MM.1S (cell line): ENCODE measurements at places on chromosomes 11 and 22.

- no peak for DNase-seq
These were observed 23.6 kb downstream of the CADM1 start for GRCh38 chr11:115480611-115481010.

DNA sequence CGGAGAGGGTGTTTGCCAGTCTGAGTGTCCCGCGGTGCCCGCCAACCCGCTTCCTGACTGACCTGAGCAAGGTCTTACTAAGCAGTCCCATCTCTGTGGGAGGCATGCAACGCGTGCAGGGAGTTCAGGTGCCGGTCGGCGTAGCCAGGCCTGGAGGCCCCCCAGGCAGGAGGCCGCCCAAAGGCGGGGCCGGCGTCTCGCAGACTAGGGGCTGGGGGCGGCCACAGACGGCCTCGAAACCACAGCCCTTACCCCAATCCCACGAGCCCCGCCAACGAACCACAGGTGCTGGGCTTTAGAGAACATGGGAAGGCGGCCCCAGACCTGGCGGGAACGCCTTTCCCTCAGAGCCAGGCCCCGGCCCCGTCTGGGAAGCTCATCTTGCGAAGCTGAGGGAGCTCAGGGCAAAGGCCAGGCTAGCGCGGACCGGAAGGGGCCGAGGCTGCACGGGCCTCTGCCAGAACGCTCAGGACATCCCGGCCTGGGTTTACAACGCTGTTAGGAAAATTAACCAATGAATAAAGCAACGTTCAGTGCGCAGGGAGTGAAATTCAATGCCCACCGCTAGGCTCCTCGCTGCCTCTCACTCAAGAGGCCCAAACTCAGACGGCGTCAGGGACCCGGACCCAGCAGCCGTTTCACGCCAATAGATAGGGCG, 2.1 kb upstream of the MTFP1 start:
- peak; percentile 21 for DNase-seq

- no peak for DNase-seq
These were observed 72.8 kb upstream of the MTMR2 start for GRCh38 chr11:95996621-95997235.

DNA sequence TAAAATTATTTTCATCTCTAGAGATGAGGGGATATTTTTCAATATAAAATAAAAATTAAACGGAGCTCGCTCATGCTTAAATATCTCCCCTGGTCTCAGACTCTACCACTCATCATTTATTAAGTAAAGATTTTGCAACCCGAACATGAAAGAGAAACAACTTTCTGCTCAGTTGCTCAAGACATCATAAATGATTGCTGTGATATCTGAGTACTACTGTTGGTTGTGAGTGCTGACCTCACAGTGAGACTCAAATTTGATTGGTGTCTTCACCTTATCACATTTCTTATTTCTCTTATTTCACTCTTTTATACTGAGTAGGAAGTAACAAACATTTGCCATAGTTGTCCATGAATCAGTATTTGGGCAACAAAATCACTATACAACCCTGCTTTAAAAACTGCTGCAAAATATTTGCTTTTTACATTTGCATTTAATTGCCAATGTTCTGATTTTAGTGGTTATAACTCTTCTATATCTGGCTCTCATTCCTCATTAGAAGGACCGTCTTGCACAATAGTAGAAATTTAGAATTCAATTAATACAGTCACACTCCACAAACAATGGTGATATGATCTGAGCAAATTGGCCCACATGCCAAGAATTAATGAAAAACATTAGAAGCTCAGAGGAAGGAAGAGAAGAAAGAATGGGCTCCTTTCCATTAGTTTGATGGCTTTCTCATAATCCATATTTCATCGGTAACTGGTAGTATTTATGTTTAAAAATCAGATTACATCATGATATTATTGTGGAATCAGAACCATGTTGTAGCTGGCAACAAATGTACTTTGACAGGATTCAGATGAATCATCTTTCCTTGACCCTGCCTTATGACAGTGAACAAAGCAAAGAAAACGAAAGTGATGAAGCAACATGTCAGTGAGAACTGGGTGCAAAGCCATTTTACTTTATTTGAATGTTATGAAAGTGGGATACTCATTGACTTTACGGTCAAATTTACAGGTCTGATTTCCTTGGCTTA, 973.6 kb upstream of the TENM4 start:
- no peak for DNase-seq

GRCh38 chr11:7160814-7161489, 72.2 kb downstream of the RBMXL2 start:
- DNase-seq = no peak

GRCh38 chr11:39860931-39861330, 1598.5 kb downstream of the LRRC4C start:
- no peak for DNase-seq

GRCh38 chr11:30495437-30495836, 90.7 kb downstream of the MPPED2 start:
- DNase-seq = no peak

DNA sequence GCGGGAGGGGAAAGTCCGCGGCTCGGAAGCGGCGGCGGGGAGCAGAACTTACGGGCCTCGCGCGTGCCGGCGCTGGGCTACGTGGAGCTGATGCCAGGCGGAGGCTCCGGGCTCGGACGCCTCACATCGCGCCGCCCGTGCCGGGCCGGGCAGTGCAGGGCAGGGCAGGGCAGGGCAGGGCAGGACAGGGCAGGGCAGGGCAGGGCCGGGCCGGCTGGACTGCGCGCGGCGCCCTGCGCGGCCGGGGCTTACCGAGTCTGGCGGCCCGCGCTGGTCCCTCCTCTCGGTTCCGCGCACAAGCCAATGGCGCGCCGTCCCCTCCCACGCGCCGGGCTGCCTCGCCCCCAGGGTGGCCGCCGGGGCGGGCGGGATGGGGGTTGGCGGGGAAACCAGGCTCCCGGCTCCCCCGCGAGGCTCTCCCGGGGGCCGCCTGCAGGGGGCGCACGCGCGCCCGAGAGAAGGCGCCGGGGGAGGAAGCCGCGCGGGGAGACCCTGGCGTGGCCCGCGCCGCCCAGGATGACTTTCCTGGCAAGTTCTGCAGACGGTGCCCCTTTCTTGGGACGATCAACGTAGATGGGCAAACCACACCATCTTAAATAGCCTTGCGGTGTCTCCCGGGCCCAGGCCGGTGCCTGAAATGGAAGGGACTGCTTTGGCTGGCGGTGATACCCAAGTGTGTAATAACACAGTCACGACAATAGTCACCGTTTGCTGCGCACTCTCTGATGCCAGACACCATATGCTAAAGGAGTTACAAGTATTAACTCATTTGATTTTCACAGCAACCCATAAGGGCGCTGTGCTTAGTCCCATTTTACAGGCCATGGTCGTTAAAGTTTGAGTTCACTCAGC, at the start of gene TP53I11:
TSS of gene TP53I11 (minus strand) at position 259 of the 852 bp plus-strand sequence. CDS start 12,548 bp downstream, outside the sequence.
- peak; percentile 52 for DNase-seq

DNA sequence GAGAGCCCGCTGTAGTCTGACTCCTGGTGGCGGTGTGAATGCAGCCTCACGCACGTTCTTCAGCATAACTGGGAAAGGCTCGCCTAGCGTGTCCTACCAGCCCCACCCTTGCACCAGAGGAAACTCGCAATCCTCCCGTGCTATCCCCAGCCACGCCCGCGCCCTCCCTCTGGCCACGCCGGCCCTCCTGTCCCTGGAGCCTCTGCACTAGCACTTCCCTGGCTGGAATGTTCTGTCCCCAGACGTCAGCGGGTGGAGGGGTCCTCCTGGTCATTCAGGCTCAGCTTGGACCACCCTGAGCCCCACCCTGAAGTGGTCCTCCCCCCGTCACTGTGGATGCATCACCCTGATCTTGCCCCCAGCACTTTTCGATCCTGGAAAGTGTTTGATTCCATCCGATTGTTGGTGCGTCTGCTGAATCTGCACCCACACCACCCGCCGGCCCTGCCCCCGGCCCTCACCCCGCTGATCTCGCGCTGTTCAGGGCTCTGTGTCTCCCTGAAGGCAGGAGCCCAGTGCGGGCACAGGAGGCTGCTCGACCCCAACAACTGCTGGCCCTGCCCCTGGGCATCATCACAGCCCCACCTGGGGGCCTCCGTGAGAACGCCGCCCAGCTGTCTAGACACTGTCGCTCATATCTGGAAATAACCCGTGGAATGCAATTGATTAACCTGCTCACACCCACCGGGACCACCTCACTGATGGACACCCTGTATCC, 437.0 kb downstream of the TBC1D22A start:
- no peak for DNase-seq

- DNase-seq = no peak
These were observed 15.2 kb downstream of the PRPF19 start for GRCh38 chr11:60891103-60891741.

DNA sequence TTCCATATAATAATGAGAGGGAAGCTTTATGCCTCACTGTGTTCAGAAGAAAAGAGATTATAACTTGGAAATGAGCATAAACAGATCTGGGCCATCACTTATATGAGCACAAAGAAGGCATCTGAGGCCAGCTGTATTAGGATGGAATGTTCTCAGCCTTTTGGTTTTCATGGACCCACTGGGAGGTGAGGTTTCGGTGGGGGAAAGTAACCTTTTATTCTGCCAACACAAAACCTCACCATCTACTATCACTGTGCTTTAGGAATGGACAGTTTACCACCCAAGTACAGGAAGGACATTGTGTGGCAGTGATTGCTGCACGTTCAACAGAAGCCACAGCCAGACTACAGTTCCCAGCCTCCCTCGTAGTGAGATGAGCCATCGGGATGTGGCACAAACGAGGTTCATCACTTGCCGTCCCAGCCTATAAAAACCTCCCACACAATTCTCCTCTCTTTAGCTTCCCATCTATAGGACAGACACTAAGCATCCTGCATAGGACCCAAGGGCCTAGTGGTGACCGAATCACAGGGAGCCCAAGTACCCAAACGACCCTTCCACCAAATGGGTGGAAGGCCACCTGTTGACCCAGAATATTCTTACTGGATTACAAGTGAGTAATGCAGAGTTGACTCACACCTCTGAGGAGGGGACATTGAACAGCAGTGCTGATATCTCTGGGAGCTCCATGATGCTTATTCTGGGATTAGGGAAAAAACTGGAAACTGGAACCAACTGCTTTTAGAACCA, 121.5 kb upstream of the RAG2 start:
- DNase-seq = no peak

- DNase-seq = no peak
These were observed 249.3 kb downstream of the DDX10 start for GRCh38 chr11:108914211-108914610.

- peak; percentile 97 for DNase-seq
These were observed at the start of the genes CPSF7 and SDHAF2 for GRCh38 chr11:61429691-61430582. TSS of gene CPSF7 (minus strand) at chr11:61429975. CDS start at chr11:61429235, 740 bp downstream. TSS of gene SDHAF2 (plus strand) at chr11:61430124. CDS start at chr11:61430147, 23 bp downstream.

GRCh38 chr22:36912694-36913426, 568 bp upstream of the CSF2RB start:
- no peak for DNase-seq

DNA sequence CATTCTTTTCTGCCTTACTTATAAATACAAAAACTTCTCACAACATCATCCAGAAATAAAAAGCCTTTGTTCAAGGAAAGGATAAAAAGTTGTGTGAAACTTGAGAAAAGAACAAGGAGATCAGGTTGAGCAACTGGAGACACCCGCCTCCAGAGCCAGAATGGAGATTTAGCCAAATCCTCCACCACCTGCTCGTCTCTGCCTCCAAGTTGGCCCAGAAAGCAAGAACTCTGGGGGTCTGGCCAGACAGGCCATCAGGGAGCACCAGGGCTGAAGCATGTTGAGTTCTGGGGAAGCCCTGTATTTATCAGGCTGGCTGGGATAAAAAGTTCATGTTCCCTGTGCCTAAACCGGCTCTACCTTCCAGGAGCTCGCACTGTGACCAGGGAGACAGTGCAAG, 14.9 kb downstream of the SMCO4 start:
- no peak for DNase-seq

DNA sequence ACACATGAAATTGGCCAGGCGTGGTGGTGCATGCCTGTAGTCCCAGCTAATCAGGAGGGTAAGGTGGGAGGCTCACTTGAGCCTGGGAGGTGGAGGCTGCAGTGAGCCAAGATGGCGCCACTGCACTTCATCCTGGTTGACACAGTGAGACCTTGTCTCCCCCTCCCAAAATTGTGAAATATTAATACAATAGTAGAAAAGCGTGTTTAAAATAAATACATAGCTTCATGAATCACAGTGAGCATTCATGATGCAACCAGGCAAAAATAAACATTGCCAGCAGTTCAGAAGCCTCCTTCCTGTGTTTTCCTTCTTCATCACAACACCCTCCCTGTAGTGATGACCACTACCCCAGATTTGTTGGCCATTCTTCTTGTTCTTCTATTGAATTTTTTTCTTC, 4.3 kb upstream of the TEAD1 start:
- no peak for DNase-seq

DNA sequence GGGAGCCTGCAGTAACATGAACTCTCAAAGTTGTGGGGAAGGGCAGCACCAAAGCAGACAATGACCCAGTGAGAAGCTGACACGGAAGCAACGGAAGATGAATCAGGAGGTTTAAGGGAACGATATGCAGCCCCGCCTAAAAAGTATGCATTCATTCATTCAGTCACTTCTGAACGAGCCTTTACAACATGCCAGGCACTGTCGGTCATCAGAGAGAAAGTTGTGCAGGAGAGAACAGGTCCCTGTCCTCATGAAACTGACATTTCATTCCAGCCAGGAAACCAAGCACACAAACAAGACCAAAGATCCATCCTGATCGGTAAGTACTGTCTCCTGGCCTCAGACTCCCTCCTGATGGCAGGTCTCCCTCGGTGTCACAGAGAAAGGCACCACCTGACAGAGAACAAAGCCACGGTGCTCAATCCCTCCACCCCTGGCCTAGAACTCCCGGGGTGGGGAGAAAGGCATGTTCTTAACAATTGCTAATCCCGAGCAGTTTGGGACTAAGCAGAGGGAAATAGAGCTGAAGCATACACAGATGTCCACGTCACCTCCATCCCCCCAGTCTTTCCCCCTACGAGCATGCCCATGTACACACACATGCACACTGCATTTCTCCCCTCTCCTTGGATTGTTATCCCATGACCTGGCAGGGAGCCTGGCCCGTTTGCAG, 49.3 kb downstream of the LRFN4 start:
- DNase-seq = no peak

DNA sequence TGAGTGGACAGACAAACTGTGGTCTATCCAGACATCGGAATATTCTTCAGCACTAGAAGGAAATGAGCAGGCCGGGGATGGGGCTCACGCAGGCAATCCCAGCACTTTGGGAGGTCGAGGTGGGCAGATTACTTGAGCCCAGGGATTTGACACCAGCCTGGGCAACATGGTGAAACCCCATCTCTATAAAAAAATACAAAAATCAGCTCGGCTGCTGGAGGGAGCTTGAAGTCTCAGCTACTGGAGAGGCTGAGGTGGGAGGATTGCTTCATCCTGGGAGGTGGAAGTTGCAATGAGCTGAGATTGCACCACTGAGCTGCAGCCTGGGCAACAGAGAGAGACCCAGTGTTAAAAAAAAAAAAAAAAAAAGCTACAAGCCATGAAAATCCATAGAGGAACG, 8.0 kb upstream of the CTSD start:
- no peak for DNase-seq

DNA sequence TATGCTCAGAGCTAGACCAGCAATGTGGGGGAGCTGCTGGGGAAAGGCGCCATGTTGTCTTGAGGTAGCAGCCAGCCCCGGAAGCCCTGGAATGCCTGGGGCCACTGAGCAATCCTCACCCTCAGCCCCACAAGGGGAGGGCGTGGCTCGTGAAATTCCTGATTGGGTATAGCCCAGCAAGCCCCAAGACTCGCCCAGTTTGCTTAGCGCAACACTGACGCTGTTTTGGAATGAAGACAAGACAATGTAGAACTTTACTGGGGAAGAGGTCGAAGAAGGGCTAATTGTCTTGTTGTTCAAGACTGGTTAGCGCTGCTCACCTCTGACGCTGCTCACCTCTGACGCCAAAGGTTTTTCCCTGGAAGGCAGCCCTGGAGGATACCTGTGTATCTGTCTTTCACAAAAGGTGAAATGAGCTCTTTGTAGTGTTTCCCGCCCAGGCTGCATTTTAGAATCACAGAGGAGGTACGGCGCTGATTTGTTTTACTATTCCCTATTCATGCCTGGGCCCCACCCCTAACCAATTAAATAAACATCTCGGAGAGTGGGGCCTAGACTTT, 47.6 kb downstream of the ST3GAL4 start:
- DNase-seq = no peak
